Bronchial epithelial cell (primary cell): ENCODE measurements at places on chromosomes 6 and 20. TPM values are rescaled to one million over a fixed set of nuclear protein-coding genes. Genes with fewer than 3 reads are reported as not detected.

F13A1 gene
- total RNA-seq, result 0.13 TPM in 1 of 2 replicates, not detected in the other

CCDC167 gene
- 26.0 and 29.7 TPM in 2 replicates for total RNA-seq

MYMX gene
- not detected in 2 replicates for total RNA-seq

FOXQ1 gene
- total RNA-seq, result 3.1 and 3.4 TPM in 2 replicates

COL12A1 gene
- 6.4 and 11.3 TPM in 2 replicates for total RNA-seq

AVP gene
- total RNA-seq, result not detected in 2 replicates

B3GALT4 gene
- total RNA-seq, result 3.9 and 16.9 TPM in 2 replicates

APOM gene
- total RNA-seq, result 0.26 and 0.53 TPM in 2 replicates

DUSP15 gene
- total RNA-seq, result not detected in 2 replicates

ZNF831 gene
- not detected in 2 replicates for total RNA-seq

MLN gene
- not detected in 2 replicates for total RNA-seq

MICB gene
- 2.9 and 3.7 TPM in 2 replicates for total RNA-seq

PGC gene
- not detected in 2 replicates for total RNA-seq

OXT gene
- total RNA-seq, result not detected in 2 replicates

CLPSL2 gene
- total RNA-seq, result not detected in 2 replicates

MUCL3 gene
- under 0.01 TPM in 1 of 2 replicates, not detected in the other for total RNA-seq

ENPP4 gene
- 0.26 and 1.4 TPM in 2 replicates for total RNA-seq

GGTLC1 gene
- total RNA-seq, result not detected in 2 replicates

PPP1R16B gene
- total RNA-seq, result 0.26 and 0.77 TPM in 2 replicates

HRH3 gene
- not detected in 2 replicates for total RNA-seq

SERINC1 gene
- 205 and 208 TPM in 2 replicates for total RNA-seq

USP49 gene
- 1.5 and 1.6 TPM in 2 replicates for total RNA-seq

TPX2 gene
- total RNA-seq, result 1.3 and 1.8 TPM in 2 replicates

RBM12 gene
- 40.0 and 51.2 TPM in 2 replicates for total RNA-seq

CENPQ gene
- 1.7 and 2.4 TPM in 2 replicates for total RNA-seq

PEDS1 gene
- 9.7 and 16.9 TPM in 2 replicates for total RNA-seq

UNC5CL gene
- 0.26 TPM in 2 replicates for total RNA-seq

GTF3C6 gene
- total RNA-seq, result 38.7 and 49.5 TPM in 2 replicates

RTF2 gene
- total RNA-seq, result 60.0 and 83.6 TPM in 2 replicates

TREML4 gene
- not detected in 2 replicates for total RNA-seq

CDC40 gene
- total RNA-seq, result 10.5 and 11.1 TPM in 2 replicates

RIOK1 gene
- total RNA-seq, result 21.9 and 25.3 TPM in 2 replicates

OR2H1 gene
- total RNA-seq, result not detected in 2 replicates

STMND1 gene
- total RNA-seq, result not detected in 2 replicates

SMLR1 gene
- not detected in 2 replicates for total RNA-seq

SSTR4 gene
- total RNA-seq, result not detected in 2 replicates

HLA-DQA2 gene
- total RNA-seq, result not detected in 2 replicates

SOBP gene
- 0.26 and 0.38 TPM in 2 replicates for total RNA-seq

E2F1 gene
- 0.26 and 0.64 TPM in 2 replicates for total RNA-seq

GRM1 gene
- total RNA-seq, result under 0.01 TPM in 1 of 2 replicates, not detected in the other

ERVFRD-1 gene
- not detected in 2 replicates for total RNA-seq

RBPJL gene
- total RNA-seq, result not detected in 2 replicates

PAX1 gene
- total RNA-seq, result not detected in 2 replicates

LY6G6C gene
- total RNA-seq, result 0.38 TPM in 1 of 2 replicates, not detected in the other

WFDC5 gene
- total RNA-seq, result 0.79 and 4.1 TPM in 2 replicates

HSPA12B gene
- total RNA-seq, result not detected in 2 replicates

RBM24 gene
- 0.13 and 0.26 TPM in 2 replicates for total RNA-seq

ADGRF5 gene
- total RNA-seq, result not detected in 2 replicates

LTB gene
- total RNA-seq, result not detected in 2 replicates

SEL1L2 gene
- not detected in 2 replicates for total RNA-seq

C20orf202 gene
- not detected in 2 replicates for total RNA-seq

ARID1B gene
- 16.3 and 27.5 TPM in 2 replicates for total RNA-seq

APCDD1L gene
- under 0.01 TPM in 1 of 2 replicates, not detected in the other for total RNA-seq
